Stimulated activated CD4-positive, alpha-beta T cell treated with anti-CD3 and anti-CD28 coated beads, Interleukin-2, amount 100 ng/mL, for 24 hours (primary cell): ENCODE measurements at places on chromosomes 5 and 9.

DNA sequence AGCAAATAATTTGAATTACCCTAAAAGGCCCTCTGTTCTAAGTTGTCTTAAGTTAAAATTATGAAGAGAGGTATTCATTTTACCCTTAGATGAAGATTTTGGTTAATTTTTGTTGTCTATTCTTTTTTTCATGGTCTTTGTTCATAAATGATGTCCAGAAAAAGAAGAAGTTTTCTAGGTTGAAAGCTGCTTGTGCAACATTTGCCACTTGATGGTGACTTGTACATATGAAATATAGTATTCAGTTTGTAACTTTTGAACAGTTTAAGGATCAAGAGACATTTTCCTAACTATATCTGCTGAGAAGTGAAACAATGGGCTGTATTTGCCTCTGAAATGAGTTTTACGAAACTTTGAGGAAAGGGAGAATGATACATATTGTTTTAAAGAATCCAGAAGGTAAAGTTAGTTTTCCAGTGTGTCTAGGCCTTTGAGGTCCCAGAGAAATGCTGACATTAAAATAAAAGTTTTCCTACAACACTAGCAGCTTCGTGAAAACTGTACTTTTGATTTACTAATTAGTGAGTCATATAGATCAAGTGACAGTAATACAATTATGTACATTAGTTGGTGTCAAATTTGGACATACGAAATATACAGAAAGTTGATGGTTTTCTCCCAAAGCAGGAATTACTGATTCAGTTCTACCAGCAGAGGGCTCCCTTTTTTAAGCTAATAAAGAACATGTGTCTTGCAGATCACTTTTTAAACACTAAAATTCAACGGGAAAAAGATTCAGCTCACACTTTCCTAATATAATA is 70.5 kb downstream of the PIK3R1 start:
- DNase-seq: no peak

GRCh38 chr5:54997081-54997480 is 11.7 kb upstream of the ESM1 start:
- DNase-seq: no peak

- DNase-seq: no peak
Measured at GRCh38 chr9:96008502-96009222, 133.2 kb downstream of the ERCC6L2 start.

DNA sequence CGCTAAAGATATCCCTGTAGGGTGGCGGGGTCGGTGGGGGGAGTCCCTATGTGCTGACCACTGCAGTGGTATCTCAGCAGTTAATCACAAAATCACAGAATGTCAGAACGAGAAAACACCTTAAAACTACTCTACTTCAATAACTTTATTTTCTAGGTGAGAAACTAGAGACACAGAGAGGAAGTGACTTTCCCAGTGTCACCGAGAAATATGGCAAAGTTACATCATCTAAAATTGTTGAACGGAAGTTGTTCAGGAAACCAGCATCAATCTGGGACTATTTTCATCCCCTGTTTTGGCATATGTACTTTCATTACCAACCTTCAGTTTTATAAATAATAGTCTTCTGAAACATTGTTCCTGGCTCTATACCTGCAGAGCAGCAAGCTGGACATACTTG is 384.0 kb downstream of the SPOCK1 start:
- DNase-seq: no peak

- no peak for DNase-seq
Measured at GRCh38 chr5:173453167-173453566, 125.0 kb upstream of the STC2 start.

DNA sequence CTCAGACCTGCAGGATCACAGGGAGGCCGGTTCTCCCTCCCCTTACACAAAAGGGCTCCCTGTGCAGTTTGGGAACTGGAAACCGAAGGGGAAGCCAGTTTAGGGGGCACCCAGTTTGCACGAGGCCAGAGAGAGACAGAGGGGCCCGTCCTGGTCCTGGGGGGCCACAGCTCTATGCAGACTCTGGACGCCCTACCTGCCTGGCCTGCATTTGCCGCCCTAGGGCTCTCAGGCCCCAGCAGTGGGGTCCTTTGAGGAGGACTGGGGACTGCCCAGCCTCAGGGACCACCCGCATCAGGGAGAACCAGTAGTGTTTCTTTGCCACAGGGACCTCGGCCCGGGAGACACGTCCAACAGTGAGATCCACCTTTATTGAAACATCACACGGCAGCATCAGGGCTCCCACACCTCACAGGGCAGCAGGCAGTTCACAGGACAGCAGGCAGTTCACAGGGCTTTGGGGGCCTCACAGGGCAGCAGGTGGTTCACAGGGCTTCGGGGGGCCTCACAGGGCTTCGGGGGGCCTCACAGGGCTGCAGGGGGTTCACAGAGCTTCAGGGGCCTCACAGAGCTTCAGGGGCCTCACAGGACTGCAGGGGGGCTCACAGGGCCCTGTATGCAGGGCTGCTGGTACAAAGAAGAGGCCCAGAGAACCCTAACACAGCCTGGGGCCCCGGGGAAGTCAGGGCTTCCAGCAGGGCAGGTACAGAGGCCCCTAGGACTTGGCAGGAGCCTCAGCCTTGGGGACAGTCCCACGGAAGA is 648 bp upstream of the NSMF start:
- DNase-seq: no peak

DNA sequence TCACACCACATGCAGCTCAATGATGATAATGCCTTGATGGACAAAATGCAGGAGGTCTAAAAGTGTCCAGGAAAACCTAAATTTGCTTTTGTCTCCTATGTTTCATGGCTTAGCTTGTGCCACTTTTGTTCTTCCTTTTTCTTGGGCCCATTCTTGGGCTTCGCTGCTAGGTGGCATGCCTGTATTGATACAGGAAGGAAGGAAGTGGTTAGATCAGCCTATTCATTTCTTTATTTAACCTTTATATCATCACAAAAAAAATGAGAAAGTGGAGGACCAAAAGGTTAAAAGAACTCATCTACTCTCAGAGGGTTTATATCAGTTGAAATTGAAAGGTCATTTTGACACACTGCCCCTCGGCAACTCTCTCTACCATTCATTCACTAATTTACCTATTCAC is 260.2 kb downstream of the ARHGAP26 start:
- no peak for DNase-seq

- no peak for DNase-seq
Measured at GRCh38 chr9:106456581-106456980, 406.4 kb upstream of the ZNF462 start.

DNA sequence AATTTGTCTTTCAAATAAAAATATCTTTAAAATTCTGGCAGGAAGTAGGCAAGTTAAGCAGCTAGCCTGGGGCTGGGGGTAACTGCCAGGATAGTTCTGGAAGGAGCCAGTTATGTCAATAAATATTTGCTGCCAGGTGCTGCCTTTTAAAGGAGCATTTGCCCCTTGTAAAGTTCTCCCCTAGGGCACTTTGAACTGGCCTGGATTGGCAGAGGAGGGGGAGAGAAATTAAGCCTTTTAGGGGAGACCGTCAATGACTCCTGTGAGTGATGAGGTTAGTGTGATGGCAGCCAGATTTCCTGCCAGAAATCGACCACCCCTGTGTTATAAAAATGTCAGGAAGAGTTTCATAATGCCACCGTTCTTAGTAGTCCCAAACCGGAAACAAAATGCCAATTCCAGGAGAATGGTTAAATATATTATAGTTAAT is 89.8 kb upstream of the ELL2 start:
- DNase-seq: no peak

DNA sequence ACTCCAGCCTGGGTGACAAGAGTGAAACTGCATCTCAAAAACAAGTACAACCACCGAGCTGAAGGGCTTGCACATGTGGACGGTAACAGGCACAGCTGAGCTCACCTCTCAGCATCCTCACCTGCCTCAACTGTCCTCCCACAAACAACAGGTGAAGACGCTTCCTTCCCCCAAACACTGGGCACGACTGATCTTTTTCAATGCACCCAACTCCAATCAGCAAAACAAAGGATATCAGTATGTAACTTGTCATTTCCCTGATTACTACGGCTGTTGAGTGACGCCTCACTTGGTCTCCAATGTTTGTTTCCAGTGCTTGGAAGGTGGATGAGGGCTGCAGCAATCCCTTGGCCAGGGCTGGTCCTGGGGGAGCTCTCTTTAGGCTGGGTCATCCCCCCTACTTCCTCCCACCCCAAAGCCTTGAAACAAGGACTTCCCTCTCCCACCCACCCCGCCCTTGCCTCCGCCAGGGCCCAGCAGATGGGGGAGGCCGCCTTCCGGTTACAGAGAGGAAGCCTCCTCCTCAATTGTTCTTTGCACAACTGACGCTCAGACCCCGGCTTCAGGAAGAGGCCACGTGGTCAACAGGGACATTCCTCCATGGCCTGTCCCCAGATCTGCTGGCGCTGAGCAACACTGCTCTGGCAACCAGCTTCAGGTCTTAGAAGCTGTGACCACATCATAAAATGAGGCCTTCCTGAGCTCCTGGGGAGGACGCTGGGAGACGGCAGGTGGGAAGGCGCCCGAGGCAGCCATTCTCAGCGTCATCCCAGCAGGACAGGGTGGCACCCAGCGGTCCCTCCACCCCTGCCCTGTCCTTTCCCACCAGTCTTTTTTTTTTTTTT is 5.9 kb downstream of the FAM78A start:
- peak; percentile 63 for DNase-seq

- DNase-seq: no peak
Measured at GRCh38 chr9:79369676-79370075, 202.1 kb upstream of the TLE4 start.

GRCh38 chr5:154097031-154097430 is 58.3 kb downstream of the MFAP3 start:
- no peak for DNase-seq

GRCh38 chr5:171927345-171927941 is 79.0 kb downstream of the FBXW11 start:
- DNase-seq: no peak

DNA sequence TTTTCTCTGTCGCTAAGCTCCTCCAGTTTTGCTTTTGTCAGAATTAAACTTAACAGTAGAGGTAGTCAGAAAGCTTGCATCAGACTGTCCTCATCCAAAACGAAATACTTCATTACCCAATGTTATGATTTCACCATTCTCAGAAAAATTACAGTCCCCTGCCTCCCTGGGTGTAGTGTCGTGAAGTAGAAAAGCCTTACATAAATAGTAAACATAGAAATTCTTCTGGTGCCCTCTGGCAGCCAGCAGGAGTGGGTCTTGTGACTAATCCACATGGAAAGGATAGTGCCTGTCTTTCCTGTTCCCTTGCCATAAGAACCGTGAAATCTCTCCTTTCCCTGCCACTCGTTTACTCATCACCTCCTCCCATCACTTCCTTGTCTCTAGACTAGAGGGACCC is 230.6 kb downstream of the GNA14 start:
- no peak for DNase-seq

DNA sequence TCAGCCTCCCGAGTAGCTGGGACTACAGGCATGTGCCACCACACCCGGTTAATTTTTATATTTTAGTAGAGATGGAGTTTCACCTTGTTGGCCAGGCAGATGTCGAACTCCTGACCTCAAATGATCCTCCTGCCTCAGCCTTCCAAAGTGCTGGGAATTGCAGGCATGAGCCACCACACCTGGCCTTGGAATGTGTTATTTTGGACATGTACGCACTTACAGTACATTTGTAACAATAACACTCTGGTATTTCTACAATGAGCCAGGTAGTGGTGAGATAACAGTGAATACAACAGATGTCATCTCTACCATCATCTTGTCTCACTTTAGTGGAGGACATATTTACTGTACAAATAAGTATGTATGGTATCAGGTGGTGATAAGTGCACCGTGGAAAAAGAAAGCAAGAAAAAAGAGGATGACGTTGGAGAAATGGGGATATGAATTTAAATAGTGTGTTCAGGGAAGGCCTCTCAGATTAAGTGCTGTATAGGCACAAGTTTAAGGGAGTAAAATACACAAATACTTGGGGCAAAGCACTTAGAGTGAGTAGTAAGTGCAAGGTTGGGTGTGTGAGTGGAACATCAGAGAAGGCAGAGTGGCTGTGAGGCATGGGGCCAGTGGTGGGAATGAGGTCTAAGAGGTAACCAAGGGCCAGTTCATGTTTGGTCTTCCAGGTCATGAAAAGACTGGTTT is 100.1 kb downstream of the CDC42SE2 start:
- no peak for DNase-seq

GRCh38 chr5:33079548-33079947 is 361.2 kb upstream of the TARS1 start:
- DNase-seq: no peak

GRCh38 chr9:84294241-84294950 is 46.2 kb downstream of the SLC28A3 start:
- DNase-seq: no peak

DNA sequence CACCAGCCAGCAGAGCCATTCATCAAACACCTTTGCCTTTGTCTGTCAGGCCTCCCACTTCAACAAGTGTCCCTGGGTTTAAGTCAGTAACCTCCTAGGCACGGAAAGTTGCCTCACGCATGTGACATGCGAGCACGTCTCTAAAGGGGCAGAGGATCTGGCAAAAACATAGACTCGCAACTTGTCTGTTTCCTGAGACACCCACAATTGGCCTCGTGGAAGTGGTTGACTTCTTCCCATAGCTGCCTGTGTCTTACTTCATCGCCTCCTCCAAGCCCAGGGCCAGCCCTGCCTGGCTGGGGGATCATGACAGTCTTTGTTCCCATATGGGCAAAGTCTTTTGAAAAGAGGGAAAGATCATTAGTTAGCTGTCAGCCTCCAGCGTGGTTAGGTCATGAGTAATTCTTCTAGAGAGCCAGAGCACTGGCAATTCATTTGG is 35.5 kb upstream of the GLRX start:
- no peak for DNase-seq
